ENCODE measurements at places on chromosomes 7 and 10.

- no peak for DNase-seq
Observed at GRCh38 chr7:45494885-45495284, 79.3 kb upstream of the ADCY1 start.

- DNase-seq = peak; percentile 20
Observed at GRCh38 chr7:20330928-20331909, 519 bp downstream of the ITGB8 start.

DNA sequence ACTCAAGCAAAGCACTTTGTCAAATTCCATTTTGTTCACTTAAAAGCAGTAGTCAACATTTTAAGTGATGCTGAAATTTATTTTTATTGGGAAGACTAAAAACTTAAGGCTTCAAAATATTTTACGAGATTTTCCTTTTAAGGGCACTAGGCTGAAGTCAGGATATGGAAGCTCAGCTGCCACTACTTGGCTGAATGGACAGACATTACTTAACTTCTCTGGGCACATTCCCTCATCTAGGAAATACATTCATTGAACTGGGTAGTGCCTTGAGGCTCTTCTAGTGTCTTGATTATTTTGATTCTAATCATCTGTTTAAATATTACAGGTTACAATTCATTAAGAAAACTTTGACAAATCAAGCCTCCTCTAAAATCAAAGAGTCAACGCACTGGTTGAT, 11.1 kb downstream of the MEOX2 start:
- no peak for DNase-seq

DNA sequence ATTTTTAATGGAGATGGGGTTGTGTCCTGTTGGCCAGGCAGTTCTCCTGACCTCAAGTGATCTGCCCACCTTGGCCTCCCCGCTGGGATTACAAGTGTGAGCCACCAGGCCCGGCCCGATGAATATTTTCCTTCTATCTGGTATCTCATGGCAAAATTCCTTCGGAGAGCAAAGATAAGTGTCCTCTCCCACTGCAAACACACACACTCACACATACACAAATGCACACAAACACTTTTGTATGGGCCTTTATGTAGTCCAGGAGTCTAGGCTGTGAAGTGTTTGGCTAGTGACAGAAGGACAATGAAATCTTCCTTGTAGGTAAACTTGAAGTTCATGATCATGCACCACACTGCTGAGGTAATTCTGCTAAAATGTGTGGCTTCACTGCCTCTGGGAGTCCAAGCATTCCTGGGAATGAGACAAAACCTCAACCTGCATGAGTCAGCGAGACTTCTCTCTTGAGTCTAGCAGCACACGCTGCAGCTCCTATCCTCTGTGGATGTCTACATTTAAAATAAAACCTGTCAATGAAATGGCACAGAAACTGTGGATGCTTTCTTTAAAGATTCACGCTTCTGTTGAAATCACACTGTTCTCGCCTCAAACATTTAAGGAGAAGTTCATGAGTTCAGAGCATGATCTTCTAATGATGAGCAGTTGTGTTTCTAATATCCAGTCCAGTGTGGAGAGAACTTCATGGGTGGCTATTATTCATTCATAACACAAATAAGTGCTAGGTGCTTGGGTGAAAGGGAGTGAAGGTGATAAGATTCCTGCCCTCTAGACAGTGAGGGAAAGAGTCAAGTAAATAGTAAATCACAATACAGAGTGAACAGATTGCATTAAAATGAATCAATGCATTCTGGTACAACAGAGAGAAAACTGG, 96.5 kb downstream of the NRP1 start:
- peak; percentile 46 for DNase-seq

GRCh38 chr10:70753026-70753663, 32.0 kb downstream of the TBATA start:
- DNase-seq = no peak

DNA sequence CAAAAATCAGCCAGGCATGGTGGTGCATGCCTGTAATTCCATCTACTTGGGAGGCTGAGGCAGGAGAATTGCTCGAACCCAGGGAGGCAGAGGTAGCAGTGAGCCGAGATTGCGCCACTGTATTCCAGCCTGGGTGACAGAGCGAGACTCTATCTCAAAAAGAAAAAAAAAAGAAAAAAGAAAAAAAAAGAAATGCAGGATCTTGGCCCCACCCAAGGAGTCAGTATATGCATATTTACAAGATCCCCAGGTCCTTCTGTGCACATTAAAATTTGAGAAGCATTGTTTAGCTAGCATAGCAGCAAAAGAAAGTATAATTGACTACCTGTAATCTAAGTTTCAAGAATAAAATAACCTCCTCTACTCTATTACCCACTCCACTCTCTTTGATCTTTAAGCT, 15.8 kb downstream of the PIK3AP1 start:
- no peak for DNase-seq

DNA sequence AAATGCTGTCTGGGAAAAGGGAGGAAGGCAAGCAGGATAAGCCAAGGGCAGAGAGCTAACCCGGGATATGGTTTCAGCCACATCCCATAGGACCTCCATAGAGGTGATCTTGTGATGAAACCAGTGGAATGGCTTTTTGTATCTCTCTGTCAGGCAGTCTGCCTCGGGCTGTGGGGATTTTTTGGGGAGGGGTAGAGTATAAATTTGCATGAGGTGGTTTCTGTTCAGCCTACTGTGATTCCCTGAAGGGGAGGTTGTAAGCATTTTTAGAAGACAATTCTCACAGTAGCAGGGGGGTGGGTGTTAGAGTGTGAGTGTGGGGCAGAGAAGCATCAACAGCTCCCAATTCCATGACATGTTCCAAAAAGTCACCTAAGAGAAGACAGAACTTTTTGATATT, 11.8 kb downstream of the OR9A2 start:
- DNase-seq = no peak

DNA sequence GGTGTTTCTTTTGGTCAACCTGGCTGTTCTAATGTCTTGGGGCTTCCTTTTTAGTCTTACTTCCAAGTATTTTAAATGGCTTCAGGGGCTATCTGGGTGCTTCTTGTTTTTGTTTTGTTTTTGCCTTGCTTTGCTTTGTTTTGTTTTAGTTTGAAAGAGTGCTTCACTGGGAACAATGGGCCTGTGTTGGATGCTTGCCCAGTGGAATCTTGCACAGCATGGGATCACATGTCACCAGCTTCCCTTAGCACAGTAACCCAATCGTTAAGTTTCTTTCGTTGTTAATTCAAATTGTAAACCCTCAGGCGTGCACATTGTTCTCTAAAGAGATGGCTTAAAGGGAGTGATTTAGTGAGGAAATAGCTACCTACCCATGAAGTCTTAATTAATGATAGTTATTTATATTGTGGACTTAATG, 8.9 kb downstream of the COL17A1 start:
- DNase-seq = peak; percentile 60

DNA sequence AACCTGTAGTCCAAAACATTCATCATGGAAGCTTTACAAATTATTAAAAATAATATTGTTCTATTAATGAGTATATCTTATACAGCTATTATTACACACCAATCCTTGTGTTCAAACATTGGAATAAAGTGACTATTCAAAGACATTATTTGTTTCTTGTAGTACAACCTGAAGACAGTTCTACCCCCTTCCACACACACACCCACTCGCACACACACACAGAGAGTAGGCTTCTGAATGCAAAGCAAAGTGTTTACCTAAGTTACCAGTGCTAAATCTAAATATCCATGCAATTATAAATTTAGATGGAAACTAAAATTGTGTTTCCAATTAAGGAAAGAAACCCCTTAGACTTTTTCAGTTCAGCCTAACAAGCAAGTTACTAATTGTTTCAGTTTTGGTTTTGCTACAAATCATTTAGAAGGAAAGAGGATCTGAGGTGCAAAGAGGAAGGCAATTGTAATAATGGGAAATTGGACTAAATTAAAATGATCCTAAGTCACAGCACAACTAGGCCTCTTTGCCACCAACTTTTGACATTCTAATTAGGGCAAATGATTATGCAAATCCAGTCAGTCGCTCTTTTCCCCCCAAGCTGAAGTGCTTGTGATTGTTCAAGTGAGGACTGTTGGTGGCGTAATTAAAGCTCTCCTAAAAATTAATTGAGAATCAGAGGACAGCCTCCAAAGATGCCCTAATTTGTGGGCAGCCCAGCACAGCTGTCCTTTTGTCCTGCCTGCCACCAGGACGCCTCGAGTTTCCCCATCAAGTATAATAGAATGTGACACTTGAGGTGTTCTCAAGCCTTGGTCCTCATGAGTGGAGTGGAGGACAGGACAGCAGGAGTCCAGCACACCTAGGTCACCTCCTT, 19.9 kb upstream of the ATOH7 start:
- DNase-seq = no peak

DNA sequence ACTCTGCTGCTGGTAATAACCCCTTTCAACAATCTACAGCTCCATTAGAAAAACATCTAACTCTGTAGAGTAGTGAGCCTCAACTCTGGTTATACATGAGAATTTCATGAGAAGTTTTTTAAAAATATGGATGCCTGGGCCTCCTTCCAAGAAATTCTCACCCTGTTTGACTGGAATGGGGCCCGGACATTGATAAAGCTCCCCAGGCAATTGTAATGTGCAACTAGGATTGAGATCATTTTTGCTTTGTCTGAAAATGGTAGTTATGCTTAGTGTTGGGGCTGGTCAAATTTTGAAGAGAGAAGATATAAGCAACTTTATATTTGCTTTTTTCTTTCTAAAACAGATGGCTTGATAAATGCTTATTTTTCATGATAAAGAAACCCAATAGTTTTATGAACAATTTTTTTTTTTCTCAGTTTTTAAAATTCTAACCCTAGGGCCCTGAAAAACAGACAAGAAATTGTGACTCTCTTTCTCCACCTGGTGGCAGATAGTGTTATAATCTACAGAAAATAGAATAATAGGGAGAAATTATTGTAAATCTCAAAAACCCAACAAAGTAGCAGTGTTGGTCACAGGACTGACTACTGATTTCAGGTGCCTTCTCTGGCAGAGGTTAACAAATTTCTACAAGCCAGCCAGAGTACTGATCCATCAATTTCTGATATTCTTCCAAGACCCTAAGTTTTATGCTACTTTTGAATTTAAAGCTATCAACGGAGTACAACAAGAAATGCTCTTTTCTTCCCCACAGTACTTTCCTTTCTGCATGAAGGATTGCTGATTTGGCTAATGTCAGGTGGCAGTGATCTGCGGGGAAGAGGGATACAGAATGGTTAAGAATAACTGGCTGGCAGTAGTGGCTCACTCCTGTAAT, 174.8 kb downstream of the DKK1 start:
- no peak for DNase-seq

GRCh38 chr10:119237722-119238436, 30.5 kb downstream of the GRK5 start:
- no peak for DNase-seq

GRCh38 chr10:31101123-31101522, 69.5 kb upstream of the ZNF438 start:
- peak; percentile 48 for DNase-seq

DNA sequence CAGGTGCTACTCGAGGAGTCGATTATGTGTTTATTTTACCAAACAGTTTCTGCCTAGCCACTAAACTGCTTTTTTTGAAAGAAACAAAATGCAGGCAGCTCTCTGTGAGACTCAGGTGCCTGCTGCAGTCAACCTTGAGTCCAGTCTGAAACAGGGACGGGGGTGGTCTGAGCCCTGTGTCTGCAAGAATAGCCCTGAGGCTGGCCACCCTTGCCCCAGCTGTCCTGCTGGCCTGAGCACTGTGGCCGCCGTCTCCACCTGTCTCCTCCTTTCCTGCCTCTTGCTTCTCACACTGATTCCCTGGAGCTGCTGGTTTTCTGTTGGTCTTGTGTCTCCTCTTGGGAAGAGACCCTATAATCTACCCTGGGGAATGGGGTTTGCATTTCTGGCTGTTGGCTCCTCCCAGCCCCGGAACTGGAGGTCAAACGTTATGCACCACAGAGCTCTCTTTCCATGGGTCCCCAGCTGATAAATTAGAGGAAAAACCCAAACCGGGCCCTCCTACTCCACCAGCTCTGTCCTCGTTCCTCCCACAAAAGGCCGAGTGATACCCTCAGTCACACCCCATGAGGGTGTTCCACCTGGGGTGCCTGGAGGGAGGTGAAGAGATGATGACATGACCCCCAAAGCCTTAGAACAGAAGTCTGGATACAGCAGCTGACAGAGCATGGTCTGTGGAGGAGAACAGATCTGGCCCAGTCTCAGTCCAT, 15.0 kb upstream of the SLC18A3 start:
- no peak for DNase-seq

DNA sequence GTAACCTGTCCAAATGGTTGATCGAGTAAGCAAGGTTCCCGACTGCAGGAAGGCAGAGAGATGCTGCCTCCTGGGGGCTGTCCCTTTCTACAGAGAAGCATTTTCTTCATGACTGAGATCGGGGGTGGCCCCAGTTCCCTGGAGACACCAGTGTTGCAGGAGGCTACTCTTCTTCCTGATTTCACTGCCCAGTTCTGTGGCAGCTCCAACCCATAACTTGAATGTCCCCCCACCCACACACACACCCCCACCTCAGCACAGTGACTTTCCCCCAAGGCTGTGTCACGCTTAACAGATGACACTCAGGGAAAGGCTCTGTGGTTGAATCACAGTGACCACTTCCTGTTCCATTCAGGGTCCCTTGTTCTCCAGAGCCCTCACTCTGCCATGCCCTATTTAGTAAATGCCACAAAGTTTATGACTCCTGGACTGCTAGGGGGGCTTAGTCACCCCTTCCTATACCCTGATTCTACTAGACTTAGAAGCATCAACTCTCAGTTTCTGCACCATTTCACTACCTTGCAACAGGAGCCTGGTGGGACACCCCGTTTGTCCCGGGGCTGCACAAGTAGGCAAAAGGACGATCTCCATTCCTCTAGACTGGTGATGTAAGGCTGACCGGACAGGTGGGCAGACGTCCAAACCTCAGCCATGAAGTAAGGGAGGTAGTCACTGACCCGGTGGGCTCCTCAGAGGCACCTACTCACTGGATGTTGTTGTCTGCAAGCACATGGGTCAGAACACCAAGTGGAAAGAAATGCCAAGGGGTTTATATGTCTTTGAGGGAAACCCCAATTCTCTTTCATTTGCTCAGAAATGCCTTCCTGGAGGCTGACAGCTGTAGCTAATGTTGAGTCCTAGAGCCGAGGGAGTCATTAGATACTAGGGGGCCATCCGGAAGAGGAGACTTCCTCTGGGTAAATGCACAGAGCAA, 31.3 kb upstream of the SMC3 start:
- DNase-seq = no peak

DNA sequence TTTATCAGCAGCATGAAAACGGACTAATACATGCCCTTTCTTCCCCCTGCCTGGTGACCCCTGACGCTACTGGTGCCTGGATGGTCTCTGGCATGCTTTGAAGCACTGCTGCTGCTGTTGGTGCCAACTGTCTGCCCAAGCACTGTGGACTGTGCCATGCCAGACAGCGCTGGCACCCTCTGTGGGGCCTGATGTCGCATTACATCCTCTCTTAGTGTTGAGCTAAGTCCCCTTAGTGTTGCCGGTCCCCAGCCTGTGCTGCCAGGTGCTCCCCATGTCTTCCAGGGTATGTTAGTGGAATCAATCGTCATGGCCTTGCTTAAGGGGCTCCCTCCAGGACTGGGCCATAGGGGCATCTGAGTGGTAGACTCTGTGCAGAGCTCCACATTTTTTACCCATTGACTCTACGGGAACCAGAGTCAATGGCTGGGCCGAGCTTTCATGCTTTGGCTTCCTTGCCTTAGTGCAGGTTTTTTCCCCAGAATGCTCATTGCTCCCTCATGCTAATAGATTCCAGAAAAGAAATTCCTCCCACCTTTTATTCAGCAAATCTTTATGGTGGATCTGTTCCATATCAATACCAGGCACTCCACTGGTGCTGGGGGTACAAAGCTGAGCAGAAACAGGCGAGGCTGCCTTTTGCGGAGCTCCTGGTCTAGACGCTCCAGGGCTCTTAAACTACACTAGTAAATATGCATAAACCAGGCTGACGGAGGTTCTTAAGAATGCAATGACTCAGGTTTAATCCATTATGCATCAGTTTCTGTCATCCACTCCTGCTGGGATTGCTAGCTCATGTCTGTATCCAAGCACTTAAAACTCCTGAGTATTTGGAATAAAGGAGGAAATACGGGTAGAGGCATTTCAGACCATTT, 21.8 kb upstream of the MRC1 start:
- DNase-seq = peak; percentile 69

Data from brain pericyte (primary cell).